SK-N-SH treated with all-trans-retinoic acid at 6 μM for 48 hours (cell line): ENCODE measurements at places on chromosomes 1 and 21.

DNA sequence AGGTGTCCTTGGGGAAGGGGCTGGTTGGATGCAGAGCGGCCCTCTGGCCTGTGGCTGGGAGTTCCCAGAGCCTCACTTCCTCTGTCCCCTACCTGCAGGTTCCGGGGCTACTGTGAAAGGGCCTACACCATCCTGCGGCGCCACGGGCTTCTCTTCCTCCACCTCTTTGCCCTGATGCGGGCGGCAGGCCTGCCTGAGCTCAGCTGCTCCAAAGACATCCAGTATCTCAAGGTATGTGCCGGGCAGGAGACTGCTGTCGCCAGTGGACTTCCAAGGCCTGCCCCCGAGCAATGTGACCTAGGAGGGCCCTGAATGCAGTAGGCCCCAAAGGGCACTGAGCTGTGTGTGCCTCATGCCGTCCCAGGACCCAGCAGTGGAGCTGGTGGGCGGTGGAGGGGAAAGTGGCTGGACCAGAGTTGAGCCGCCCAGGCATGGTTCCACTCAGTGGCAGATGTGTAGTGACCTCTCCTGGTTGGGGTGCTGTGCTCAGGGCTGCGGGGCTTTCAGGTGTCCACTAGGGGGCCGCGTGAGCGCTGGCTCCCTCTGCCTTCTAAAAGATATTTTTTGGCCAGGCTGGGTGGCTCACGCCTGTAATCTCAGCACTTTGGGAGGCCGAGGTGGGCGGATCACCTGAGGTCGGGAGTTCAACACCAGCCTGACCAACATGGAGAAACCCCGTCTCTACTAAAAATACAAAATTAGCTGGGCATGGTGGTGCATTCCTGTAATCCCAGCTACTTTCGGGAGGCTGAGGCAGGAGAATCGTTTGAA is 73.4 kb downstream of the PIK3CD start:
- ATAC-seq, result peak; percentile 85

DNA sequence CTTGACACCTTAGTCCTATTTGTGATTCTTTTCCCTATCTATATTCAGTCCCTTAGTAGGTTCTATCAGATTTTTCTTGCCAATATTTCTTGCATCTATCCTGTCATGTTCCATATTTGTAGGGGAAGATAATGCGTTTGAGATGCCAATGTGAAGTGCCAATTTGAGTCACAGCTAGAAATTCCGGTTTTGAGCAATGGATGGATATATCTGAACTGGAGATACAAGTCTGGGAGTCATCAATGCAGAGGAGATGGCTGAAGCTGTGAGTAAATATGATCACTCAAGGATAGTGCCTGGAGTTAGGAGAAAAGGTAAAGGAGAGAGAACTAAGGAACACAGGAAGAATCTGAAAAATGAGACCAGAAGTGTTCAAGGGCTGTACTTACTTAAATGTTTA is 93.8 kb downstream of the COQ8A start:
- ATAC-seq, result no peak

DNA sequence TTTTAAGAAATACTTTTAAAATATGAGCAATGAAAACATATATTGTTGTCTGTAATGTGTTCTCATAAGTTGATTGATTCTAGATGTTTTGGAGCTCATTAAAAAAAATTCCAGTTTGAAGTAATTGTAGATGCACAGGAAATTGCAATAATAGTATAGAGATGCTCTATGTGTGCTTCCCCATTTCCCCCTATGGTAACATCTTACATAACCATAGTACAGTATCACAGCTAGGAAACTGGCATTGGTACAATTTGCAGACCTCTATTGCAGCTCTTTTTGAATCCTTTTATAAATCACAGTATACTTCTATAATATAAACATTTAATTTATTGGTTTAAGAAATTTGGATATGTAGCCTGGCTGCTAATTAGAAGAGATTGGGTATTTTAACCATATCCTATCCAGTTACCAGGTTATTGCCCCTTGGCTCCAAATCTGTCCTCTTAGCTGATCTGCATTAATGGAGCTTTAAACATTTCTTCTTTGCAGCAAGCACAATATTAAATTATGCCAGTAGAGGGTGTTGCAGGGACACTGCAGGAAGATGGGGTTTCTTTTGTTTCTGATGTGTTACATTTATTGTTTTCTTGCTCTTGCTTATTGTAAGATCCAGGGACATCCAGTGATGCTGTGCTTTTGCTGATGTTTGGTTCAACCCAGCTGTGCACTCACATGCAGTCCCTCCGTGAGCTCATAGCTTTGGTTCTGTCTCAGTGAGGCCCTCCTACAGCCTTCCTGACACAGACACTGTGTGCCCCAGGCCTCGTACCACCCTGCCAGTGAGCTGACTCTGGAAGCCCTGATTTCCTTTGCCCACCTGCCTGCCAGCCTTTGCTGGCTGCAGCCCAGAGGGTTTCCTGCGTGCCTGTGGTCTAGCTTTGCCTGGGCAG is 103.3 kb downstream of the RABGAP1L start:
- ATAC-seq, result peak; percentile 85

DNA sequence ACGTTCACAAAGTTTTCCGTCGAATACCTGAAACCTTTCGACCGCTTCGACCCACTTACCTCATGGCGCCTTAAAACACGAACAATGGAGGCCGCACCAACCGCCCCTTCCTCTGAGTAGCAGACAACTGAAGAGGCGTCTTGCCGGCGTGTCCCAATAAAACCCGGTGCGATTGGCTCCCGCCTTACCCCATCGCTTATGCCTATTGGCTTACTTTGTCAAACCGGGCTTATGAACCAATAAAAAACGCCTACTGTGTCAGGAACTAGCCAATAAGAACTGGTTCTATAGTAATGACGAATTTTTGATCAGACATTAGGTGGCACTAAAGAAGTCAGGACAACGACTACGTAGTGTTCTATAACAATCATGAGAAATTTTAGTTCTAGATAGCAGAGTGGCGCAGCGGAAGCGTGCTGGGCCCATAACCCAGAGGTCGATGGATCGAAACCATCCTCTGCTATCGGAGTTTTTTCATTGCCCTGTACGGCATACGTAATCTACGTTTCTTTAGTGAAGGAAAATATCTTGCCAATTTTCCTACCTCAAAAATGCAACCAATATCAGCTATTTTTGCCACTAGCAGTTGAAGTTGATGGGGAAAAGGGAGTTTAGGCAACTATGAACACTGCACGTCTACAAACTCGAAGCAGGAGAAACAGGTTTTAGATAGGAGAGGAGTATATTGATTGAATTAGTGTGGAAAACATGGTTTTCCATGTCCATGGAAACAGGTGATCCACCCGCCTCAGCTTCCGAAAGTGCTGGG is at the start of gene ILF2:
ILF2 (minus strand) TSS at position 135 of the 769 bp plus-strand sequence; CDS start at position 64, 71 bp downstream.
- peak; percentile 90 for ATAC-seq

- no peak for ATAC-seq
Observed at GRCh38 chr1:151970128-151970527, 23.5 kb downstream of the S100A10 start.

DNA sequence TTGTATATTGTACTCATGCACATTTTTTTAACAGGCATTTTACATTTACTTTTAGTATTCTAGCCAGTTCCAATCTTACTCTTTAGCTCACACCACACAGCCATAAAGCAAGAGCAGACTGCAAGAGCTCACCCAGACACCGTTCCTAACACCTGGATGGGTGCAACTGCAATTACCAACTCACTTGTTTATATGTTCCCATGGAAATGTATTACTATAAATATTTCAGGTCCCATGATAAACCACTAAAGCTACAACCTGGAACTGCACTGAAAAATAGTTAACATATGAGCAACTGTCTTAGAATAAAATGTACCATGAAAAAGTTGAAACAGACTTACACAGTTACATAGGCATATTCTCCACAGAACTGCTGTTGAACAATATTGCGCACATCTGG is 30.8 kb downstream of the USP48 start:
- ATAC-seq, result no peak

DNA sequence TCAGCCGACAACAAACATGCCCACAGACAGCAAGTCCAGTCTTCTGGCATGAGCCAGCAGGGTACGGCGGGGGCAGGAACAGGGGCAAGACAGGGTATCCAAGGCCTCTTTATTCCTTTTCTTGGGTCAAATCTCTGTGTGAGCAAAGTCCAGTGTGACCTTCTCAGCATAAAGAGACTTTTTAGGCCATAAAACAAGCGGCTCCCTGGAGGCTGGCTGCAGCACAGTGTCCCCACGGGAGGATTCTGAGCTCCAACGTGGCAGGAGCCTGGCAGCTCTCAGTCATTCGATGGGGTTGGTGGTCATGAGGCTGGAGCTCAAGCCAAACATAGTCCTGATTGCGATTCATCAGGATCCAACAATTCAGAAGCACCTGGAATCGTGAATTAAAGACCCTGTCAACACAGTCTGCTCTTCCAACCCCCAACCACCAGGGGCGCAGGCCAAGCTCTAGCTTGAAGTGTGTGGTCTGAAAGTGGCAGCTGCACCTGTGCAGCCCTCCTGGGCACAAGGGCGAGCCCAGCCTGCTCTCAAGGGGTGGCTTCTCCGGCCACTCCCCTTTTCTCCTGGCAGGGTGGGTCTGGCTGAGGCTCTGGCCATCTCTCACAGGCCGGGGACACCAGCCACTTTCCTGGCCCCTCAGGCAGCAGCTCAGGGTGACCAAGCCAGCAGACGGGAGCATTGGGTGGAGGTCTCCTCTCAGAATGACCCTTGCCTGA is 62.1 kb downstream of the SLC66A1 start:
- ATAC-seq, result no peak

DNA sequence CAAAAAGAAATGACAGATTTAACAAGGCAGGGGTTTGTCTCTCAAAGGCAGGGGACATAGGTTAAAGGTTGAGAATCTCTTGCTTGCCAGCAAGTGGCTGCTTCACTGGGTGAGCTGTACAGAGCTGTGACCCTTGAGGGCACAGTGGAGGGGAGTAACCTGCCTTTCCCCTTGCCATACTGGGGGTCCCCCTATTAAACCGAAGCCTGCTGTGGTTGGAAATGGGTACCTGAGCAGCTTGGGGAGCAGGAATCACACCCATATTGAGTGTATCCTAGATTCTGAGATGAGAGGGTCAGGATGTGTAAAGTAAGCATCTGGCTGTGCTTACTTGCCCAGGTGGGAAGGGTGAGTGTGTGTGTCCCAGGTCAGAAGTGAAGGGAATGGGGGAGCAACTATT is 31.8 kb downstream of the WNT4 start:
- no peak for ATAC-seq

DNA sequence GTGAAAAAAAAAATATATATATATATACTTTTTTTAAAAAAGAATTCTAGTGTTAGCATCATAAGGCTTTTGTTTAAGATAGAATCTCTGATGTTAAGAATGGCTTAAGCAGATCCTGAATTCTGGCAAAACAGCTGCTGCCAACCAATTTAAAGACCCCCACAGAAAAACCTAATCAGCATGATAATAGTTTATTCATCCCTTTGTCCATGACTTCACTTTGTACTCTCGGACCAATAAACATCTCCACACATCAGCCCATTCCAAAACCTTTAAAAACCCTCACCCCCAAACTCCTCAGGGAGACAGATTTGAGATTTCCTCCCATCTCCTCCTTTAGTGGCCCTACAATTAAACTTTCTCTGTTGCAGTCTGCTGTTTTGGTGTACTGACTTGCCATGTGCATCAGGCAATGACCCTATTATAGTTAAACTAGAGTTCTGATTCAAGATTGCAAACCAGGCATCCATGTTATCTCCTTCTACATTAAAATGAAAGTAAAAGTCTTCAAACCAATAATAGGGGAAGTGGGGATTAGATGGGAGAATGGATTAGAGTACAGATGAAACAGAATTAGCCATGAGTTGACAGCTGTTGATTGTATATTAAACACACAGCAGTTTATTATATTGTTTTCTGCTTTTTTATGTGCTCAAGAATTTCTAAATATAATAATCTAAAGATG is 9.8 kb upstream of the PHTF1 start:
- no peak for ATAC-seq
